Stimulated activated naive CD4-positive, alpha-beta T cell treated with Interleukin-2 at 50 U/mL for 16 hours (primary cell): ENCODE measurements at places on chromosomes 7 and 10.

DNA sequence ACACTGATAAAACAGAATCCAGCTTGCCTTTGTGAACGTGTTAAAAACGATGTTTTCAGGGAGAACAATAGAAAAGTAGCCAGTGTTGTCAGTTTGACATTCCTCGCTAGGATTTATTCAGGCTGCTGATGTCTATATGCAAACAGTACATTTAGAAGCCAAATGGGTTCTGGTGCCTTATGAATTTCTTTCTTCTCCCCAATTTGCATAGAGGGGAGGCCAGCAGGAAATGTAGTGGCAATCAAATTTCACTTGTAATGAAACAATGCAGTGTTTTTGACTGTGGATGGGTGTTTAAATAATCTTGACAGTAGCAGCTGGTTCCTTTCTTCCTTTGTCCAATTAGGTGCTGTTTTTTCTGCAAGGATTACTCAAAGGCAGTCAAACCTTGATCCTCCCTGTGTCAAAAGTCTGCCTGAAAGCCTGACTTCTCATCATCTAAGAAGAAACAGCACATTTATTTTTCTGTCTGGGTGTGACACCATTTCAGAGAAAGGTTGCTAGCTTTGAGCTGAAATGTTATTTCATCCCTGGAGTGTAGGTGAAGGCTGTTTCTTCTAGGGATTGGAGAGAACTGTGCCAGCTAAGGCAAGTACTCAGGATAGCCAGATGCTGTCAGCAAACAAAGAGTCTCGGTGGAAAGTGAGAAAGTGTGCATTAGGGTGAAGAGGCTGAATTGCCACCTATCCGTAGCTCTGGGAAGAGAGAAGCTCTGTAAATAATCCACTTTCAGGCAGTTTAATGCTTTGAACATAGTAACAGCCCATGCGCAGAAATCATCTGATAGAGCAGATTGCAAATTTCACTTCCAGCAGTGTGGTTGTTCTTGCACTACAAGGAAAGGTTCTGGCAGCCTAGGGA is 36.6 kb upstream of the ZNRF2 start:
- no peak for DNase-seq

DNA sequence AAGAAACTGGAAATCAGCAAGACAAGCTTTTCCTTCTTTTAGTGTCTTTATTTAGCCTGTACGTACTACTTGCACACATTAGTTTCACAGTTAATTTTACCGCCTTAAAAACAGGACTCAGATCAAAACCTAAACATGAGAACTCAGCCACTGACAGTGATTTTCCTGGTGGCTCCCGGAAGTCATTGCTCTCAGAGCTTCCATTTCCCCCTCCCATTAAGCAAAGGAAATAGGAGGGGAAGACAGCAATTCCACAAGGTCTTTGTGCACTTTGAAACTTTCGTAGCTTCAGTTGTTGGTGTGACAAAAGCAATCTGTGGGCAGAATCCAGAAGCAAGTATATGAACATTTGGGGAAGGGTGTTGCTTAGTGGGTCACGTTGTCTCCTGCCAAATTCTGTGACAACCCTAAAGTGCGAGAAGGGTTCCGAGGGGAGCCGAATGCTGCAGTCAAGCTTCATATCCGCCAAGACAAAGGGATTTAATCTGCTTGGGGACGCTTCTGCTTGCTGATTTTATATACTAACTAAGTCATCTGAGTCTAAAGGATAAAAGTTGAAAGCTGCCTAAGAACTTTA is 30.4 kb downstream of the FAM53B start:
- DNase-seq = no peak

GRCh38 chr10:93554760-93555432 is 11.6 kb upstream of the FFAR4 start:
- peak; percentile 5 for DNase-seq

- no peak for DNase-seq
These were observed 102.4 kb upstream of the LRGUK start for GRCh38 chr7:134024739-134025138.

GRCh38 chr7:72286519-72286918 is 125.6 kb downstream of the CALN1 start:
- DNase-seq = no peak

GRCh38 chr7:18610331-18610948 is 114.9 kb downstream of the HDAC9 start:
- no peak for DNase-seq

DNA sequence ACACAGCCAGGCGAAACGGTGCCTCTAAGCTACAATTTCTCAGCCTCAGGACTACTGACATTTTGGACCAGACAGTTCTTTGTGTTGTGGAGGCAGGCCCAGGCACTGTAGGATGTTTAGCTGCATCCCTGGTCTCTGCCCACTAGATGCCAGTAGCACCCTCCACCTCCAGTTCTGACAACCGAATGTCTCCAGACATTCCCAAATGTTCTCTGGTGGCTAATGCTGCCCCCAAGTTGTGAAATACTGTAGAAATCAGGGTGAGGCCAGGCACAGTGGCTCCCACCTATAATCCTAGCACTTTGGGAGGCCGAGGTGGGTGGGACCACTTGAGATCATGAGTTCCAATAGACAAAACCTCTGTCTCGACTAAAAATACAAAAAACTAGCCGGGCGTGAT is 18.2 kb downstream of the HNRNPF start:
- no peak for DNase-seq

- DNase-seq = no peak
These were observed 21.8 kb downstream of the NET1 start for GRCh38 chr10:5434017-5434753.

DNA sequence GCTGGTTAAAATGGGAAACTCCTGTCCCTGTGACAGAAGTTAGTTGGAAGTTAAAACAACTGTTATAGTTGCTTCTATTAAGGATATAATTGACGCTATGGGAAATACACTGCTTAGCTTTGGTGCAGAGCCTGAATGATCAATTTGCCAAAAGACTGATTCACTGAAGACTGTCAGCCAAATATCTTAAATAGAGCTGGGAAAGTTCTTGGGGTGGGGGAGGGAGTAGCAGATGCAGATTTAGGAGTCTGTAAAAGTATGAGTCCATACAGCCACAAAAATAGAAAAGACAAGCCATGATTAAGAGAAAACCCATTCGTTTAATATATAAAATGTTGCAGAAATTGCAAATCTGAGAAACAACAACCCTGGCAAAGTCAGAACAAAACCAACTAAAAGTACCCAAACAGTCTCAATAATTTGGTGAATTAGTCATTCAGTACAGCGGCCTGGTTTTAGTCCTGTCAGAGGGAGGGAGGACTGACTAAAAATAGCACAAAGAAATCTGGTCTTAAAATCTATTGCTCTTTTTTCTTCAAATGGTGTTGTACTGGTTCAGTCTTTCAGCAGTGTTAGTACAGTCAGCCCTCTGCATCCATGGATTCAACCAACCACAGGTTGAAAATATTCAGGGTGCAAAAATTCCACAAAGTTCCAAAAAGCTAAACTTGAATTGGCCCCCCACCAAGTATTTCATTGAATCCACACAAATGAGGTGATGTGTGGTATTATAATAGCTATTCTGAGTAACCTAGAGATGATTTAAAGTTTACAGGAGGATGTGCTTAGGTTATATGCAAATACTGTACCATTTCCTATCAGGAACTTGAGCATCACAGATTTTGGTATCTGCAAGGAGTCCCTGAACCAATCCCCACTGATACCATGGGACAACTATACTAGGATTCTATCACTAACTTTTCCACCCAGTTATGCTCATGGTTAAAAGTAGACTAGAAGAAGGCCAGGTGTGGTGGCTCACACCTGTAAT is 30.0 kb downstream of the STK17A start:
- DNase-seq = no peak

DNA sequence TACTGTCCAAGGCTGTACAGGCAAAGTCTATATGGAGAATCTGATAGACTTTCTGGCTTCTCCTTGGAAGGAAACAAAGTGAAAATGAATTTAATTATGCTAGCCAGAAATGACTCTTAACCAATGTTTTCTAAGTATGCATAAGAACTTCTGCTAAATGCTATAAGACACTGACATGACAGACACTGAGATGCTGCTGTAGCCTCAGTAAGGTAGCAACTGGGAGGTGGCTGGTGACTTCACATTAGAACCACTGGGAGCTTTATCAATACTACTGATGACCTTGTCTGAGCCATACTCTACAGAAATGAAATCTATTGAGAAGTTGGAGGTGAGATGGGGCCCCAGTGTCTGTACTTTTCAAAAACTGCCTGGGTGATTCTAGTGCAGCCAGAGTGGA is 188.6 kb downstream of the ZNF365 start:
- no peak for DNase-seq

DNA sequence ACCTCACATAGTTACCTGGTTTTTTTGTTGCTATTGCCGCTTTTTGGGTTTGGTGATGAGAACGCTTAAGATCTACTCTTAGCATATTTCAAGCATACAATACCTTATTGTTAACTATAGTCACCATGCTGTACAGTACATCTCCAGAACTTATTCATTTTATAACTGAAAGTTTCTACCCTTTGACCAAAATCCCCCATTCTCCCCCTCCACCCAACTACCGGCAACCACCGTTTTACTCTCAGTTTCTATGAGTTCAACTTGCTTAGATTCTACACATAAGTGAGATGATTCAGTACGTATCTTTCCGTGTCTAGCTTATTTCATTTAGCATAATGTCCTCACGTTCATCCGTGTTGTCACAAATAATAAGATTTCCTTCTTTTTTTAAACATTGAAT is 86.7 kb upstream of the IL6 start:
- DNase-seq = peak; percentile 48

- no peak for DNase-seq
These were observed 717.2 kb downstream of the TNS3 start for GRCh38 chr7:46864716-46865115.

GRCh38 chr7:106545275-106545674 is 115.7 kb downstream of the CCDC71L start:
- no peak for DNase-seq

- DNase-seq = no peak
These were observed 50.8 kb upstream of the ECHDC3 start for GRCh38 chr10:11691319-11691755.
